ENCODE measurements at places on chromosomes 5 and 9.

DNA sequence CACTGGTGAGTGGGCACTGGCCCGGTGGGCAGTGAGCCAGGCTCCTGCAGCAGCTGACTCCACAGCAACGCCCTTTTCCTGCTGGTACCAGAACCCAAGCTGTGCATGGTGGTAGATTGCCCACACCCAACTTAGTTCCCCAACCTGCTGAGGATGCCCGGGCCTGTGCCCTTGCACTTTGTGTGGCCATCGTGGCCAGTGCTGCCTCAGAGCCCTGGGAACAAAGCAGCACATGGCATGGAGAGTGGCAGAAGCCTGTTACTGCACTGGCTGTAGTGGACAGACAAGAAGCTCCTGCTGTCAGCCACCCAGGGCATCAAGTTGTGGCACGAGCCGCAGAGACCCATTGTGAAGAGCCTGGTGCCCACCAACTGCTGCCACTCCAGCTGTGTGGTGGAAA is 612.9 kb downstream of the DNAH5 start:
- no peak for DNase-seq

DNA sequence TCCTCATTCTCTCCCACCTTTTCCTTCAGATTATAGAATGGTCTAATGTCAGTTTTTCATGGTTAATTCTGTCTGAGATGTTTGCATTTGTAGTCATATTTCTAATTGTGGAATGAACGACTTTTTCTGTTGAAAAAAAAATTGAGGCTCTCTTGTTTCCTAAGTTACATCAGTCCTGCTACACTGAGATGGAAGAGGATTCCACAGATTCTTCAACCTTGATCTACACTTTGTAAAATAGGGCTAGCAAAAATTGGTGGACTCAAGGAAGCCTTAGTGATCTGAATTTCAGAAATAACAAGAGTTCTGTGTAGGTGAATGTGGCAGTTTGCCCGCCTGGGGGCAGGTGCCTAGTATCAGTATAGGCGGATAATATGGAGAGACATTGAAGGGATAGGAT is 51.9 kb downstream of the ERBIN start:
- DNase-seq: no peak

DNA sequence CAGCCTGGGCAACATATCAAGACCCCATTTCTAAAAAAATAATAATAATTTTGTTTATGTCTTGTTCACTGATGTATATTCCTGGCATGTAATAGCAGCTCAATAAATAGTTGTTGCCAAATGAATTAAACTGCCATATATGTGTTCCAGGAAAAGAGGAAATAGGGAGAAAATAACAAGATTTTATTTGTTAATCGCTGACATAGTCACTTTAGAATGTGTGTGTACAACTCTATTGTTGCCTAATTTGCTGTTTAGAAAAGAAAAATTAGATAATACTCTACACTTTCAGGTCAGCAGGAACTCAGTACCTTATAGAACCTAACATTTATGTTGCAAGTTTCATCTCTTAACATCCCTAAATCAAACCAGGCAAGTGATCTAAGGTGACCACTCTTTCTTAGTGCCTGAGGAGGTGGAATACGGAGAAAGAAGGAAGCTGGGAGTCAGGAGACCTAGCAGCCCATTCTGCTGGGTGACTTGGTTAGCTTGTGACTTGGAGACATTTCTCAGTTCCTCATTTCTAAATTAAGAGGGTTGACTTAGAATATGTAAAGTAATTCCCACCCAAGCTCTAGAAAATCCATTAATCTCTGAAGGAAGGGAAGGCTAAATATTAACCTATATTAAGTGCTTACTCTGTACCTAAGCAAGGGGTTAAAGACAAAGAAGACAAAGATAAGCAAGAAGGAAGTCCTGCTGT is 110.3 kb upstream of the IQGAP2 start:
- no peak for DNase-seq

- no peak for DNase-seq
These were observed 19.7 kb downstream of the ANP32B start for GRCh38 chr9:98002808-98003207.

- DNase-seq: no peak
These were observed 153.5 kb upstream of the TNPO1 start for GRCh38 chr5:72662936-72663335.

- DNase-seq: no peak
These were observed 88.5 kb upstream of the SEMA6A start for GRCh38 chr5:116663081-116663480.

GRCh38 chr5:127685662-127686061 is 17.5 kb upstream of the CCDC192 start:
- no peak for DNase-seq

DNA sequence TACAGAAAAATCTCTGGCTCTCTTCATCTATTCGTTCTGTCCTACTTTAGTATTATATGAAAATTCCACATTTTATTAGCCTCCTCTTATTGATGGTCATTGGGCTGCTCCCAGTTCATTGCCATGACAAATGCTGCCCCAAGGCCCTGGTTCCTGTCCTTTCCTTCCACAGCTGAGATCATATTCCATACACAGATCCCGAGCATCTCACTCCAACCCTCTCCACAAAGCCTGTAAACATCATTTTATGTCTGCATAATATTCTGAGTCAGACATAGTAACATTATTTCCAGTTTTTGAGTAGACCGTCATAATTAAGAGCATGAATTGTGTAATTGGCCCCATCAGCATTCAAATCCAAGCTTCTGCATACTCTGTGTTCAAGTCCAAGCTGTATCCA is 86.3 kb downstream of the MVB12B start:
- DNase-seq: no peak

- no peak for DNase-seq
These were observed 32.3 kb downstream of the OLFML2A start for GRCh38 chr9:124809211-124809610.

GRCh38 chr9:115730845-115731244 is 422.7 kb upstream of the PAPPA start:
- DNase-seq: no peak

- no peak for DNase-seq
These were observed 17.9 kb downstream of the OR13J1 start for GRCh38 chr9:35852267-35852815.
